ENCODE measurements at places on chromosomes 4 and X.

GRCh38 chrX:42143866-42144592 lies 220.7 kb upstream of the CASK start:
- DNase-seq: no peak

- no peak for DNase-seq
These were observed 136.5 kb downstream of the SPATA18 start for GRCh38 chr4:52187603-52188002.

DNA sequence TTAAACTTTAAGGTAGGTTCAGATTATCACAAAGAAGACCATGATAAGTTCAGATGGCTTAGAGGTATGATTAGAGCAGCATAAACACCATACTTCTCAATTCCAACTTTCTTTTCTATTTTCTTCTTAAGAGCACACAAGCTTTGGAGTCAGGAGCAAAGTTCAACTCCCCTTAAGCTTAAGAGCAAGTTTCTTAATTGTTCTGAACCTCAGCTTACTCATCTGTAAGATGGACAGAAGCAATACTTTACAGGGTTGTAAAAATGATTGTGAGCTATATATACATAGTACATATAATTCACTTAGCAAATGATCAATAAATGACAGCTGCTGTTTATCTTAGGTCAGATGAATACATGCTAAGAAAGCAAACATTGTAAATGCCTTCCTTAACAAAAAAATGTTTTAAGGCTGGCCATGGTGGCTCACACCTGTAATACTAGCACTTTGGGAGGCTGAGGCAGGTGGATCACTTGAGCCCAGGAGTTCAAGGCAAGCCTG lies 25.0 kb upstream of the RPS3A start:
- DNase-seq: no peak

DNA sequence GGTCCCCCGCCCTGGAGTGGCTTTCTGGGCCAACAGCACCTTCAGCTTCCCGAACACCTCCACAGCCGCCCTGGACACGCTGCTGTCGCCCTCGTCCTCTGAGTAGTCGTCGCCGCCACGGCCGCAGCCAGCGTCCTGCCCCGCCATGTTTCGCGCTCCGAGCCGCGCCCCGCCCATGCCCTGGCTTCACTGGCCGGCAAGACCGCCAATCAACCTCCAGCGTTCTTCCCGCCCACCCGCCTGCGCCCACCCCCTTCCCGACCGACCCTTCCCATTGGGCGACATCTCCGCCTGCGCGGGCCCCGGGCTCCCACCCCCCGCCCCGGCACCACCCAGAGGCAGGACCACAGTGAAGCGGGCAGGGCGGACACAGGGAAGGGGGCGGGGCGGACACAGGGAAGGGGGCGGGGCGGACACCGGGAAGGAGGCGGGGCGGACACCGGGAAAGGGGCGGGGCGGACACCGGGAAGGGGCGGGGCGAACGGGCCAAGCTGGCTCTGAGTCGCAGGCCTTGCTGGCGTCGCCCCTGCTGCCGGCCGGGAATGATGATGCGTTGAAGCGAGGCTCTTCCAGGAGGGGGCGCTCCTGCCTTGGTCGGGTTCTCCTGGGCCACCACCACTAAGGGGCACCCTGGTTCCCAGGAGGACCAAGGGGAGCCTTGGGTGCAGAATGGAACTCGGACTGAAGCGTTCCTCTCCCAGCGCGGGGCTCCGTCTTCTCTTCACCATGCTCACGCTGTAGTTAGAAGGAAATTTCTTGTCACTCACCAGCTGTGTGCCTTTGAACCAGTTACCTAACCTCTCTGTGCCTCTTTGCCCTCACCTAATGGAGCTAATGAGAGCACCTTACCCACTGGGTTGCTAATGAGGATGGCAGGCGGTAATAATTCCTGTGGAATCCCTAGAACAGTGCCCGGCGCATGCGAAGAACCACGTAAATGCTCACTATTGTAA lies at the start of gene HAUS7:
TSS of gene HAUS7 (minus strand) at position 166 of the 953 bp plus-strand sequence. CDS start at position 147, 19 bp downstream.
- DNase-seq: peak; percentile 82

- DNase-seq: no peak
These were observed 90.3 kb upstream of the HPF1 start for GRCh38 chr4:169848018-169848417.

DNA sequence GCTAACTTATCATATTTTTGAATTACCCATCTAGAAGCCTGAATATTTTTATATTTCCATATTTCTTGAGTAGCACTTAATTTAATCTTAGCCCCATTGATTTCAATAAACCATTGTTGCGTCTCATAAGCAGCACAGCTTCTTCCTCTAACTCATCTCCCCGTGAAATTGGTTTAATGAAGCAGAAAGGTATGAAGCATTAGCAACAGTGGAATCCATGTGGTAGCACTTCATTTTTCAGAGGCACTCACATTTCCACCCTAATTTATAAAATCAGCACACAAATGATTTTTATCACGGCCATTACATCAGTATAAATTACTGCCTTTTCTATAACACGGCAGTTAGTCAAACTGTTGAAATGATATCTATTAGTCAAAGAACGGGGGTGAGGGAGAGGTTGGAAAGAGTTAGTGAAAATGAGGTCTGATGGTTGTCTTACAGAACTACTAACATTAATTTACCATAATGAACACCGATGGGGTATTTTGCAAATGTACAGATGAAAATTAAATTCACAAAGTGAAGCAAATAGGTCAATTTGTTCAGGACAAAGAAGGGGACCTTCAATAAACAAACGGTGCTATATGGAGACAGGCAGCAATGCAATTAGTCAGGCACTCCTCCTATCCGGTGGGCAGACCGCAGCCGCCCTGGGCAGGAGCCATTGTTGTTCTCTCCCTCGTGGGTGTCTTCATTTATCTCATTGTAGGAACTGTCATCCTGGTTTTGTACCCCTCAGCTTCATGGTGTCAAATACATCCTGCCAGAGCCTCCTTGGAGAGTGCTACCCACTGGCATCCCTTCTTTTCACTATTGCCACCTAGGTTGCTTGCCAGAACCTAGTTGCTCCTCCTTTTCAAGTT lies 205.7 kb downstream of the SOX3 start:
- DNase-seq: no peak

DNA sequence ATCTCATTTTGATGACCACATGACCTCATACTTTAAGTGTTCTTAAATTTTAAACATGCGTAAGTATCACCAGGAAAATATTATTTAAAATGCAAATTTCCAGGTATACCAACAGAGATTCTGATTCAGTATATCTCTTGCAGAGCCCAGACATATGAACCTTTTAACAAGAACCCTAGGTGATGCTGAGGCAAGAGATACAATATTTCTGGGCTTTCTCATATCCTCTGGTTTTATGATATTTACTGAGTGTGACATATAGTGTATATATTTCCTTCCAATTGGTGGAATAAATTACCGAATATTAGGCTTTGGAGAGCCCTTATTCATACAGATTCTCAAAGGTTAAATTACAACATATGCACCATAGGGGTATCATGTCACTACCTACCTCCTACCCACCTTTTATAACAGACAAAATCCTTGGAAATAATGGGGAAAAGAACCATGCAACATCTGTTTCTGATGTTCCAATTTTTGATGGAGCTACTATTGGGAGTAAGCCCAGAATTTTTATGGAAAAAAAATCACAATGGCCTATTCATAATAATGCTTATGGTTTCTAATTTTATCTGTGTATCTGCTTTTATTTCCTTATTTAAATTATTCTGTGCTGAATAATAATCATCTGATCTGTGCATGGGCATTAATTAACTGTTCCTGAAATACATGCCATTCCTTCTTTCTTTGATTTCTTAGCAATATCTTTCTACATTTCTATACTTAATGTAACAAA lies 27.1 kb downstream of the KCTD8 start:
- DNase-seq: no peak

- no peak for DNase-seq
These were observed 35.0 kb upstream of the BMPR1B start for GRCh38 chr4:94722748-94723147.

Measured in hematopoietic multipotent progenitor cell treated with erythropoietin and hydrocortisone succinate and interleukin-3 and kit ligand, for 15 days (in vitro differentiated cells).